ENCODE measurements at places on chromosomes 5 and 9. TPM values are rescaled to one million over a fixed set of nuclear protein-coding genes. Genes with fewer than 3 reads are reported as not detected.

DNA sequence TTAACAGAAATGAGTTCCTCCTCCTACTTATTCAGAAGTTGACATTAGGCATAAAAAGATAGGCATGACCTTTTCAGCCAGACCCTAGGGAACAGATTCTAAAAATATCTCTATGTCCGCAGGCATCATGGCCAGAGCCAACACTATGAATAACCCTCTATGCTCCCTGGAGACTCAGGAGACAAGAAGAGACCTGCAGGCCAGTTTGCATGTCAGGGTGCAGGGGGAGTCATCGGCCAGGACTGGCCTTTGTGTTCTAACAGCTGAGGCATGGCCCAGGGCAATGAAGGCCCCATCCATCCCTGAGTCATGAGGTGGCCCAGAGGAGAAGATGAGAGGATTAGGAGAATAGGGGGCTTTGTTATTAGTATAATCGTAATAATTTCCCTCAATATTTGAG lies 93.8 kb downstream of the TMEM215 start:
- no peaks in the 10 kb centered on the region for H3K36me3 ChIP-seq
- no peaks in the 10 kb centered on the region for H3K4me1 ChIP-seq
- no peak overlapping the region for H3K27ac ChIP-seq
- H3K4me3 ChIP-seq, result no peak overlapping the region

The ANKRD31 gene
- 0.30 TPM for polyA plus RNA-seq

The FOXD4L6 gene
- not detected for polyA plus RNA-seq

- H3K4me3 ChIP-seq, result no peak overlapping the region
- no peak for DNase-seq
- no peaks in the 10 kb centered on the region for H3K36me3 ChIP-seq
- no peak overlapping the region for H3K27ac ChIP-seq
- no peaks in the 10 kb centered on the region for H3K27me3 ChIP-seq
- no peaks in the 10 kb centered on the region for H3K4me1 ChIP-seq
Observed at GRCh38 chr5:157721159-157721558, 10.1 kb upstream of the THG1L start.

DNA sequence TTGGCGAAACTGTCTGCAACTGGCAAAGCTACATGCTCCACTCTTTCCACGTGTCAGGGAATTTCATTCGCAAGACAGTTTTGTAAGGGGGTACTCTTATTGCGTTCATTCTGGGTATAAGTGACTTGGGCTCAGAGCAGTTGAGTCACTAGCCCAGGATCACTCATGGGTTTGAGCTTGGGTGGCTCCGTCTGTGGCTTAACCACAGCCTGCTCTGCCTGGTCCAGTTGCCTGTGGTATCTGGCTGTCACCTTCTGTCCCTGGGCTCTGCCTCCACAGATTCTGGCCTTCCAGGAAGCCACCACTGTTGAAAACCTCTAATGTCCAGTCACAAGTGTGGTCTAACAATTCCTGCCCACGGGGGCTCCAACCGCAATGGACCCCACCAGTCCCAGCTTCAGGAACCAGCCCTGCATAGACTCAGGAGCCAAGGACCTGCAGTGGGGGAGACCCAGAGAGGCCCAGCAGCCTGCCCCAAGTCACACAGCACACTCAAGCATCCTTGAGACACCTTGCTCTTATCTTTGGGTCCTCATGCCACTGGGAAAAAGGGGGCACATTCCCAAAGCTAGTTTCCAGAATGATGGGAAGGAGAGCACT lies 10.4 kb downstream of the KIF12 start:
- H3K4me1 ChIP-seq, result no peaks in the 10 kb centered on the region
- H3K27ac ChIP-seq, result no peak overlapping the region
- no peak overlapping the region for H3K4me3 ChIP-seq
- no peaks in the 10 kb centered on the region for H3K36me3 ChIP-seq
- no peak for DNase-seq
- H3K27me3 ChIP-seq, result no peaks in the 10 kb centered on the region

GRCh38 chr9:7980041-7980440 lies 180.5 kb upstream of the DMAC1 start:
- no peak overlapping the region for H3K4me3 ChIP-seq
- no peaks in the 10 kb centered on the region for H3K36me3 ChIP-seq
- H3K27me3 ChIP-seq, result no peaks in the 10 kb centered on the region
- peaks cover 22% of the 10 kb centered on the region for H3K4me1 ChIP-seq
- no peak overlapping the region for H3K27ac ChIP-seq
- no peak for DNase-seq

- no peaks in the 10 kb centered on the region for H3K36me3 ChIP-seq
- H3K27me3 ChIP-seq, result no peaks in the 10 kb centered on the region
- no peak overlapping the region for H3K27ac ChIP-seq
- H3K4me1 ChIP-seq, result no peaks in the 10 kb centered on the region
- DNase-seq, result no peak
Observed at GRCh38 chr9:109510506-109510905, 12.4 kb upstream of the PTPN3 start.

DNA sequence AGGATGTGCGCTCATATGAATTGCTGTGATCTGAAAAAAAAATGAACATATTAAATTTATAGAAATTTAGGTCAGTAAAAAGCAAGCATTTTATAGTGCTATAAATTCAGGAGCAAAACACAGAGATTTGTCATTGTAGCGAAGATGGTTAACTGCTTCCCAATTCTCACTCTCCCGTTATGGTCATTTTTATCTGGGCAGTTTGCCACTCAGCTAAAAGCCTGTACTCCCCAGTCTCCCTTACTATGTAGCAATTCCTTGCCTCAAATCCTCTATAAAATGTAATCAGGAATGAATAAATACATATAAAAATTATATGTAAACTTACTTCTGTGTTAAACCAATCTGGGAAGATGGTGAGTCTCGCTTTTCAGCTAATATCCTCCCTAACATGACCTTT lies 471.5 kb downstream of the HINT1 start:
- no peak overlapping the region for H3K27ac ChIP-seq
- H3K4me3 ChIP-seq, result no peak overlapping the region
- no peak for DNase-seq
- no peaks in the 10 kb centered on the region for H3K4me1 ChIP-seq
- H3K36me3 ChIP-seq, result no peaks in the 10 kb centered on the region

The SHOC1 gene
- polyA plus RNA-seq, result 0.21 TPM

- peak; percentile 8 for DNase-seq
- H3K27me3 ChIP-seq, result no peaks in the 10 kb centered on the region
- H3K27ac ChIP-seq, result no peak overlapping the region
- H3K4me1 ChIP-seq, result no peaks in the 10 kb centered on the region
- no peak overlapping the region for H3K4me3 ChIP-seq
- H3K36me3 ChIP-seq, result no peaks in the 10 kb centered on the region
Observed at GRCh38 chr9:12368569-12368968, 324.6 kb upstream of the TYRP1 start.

DNA sequence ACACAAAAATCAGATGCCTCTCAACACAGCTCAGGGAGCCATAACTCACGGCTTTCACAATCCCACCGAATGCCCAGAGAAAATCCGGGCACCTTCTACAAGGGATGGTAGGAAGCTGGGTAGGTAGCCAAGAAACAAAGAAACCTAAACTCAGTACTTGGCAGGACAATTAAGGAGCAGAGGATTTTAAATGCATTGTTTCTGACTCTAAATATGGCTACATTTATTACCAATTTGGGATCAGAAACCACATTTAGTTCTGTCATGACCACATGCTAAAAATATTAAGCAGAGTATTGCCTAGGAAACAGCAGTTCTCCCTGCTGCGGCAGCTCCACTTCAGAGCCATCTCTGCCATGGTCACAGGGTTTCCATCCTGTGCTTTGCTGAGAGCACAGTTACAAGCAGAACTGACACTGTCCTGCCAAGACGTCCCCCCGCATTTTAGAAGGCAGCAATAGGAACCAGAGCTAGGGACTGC lies 57.5 kb downstream of the SIL1 start:
- H3K4me3 ChIP-seq, result no peak overlapping the region
- H3K4me1 ChIP-seq, result no peaks in the 10 kb centered on the region
- H3K27me3 ChIP-seq, result no peaks in the 10 kb centered on the region
- H3K27ac ChIP-seq, result no peak overlapping the region

DNA sequence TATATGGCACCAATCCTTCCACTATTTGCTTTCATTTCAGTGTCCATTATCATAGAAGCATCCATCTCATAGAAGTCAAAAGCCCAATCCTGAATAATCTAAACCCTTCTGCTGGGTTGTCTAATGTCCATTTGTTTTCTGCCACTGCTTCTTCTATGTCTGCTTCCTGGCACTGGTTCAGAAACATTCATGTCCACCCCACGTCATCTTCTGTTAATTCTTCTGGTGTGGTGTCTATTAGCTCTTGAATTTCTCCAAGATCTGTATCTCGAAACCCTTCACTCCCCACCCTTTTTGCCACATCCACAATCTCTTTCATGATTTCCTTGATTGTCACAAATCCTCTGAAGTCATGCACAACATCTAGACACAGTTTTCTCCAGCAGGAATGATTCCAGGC lies 23.2 kb upstream of the GOLGA1 start:
- no peaks in the 10 kb centered on the region for H3K4me1 ChIP-seq
- H3K4me3 ChIP-seq, result no peak overlapping the region
- no peaks in the 10 kb centered on the region for H3K36me3 ChIP-seq
- no peak overlapping the region for H3K27ac ChIP-seq

The PCDHB7 gene
- 0.48 TPM for polyA plus RNA-seq

The FBXO38 gene
- 13.3 TPM for polyA plus RNA-seq

DNA sequence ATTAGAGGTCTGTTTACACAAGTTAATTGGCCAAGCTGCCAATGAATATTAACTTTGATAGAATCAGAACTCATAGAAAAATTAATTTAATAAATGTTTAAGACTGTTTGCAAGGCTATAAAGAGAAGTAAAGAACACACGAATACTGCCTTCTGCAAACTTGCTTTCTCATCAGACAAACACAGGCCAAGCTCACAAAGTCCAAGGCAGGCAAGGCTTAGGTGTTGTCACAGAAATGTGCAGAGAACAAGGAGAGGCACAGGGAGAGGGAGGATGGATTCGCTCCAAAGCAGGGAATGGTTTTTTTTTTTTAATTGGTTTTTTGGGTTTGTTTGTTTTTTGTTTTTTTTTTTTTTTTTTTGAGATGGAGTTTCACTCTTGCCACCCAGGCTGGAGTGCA lies 43.4 kb downstream of the RETREG1 start:
- DNase-seq, result no peak
- no peaks in the 10 kb centered on the region for H3K36me3 ChIP-seq
- no peak overlapping the region for H3K27ac ChIP-seq
- no peak overlapping the region for H3K4me3 ChIP-seq
- no peaks in the 10 kb centered on the region for H3K27me3 ChIP-seq

The MRPS30 gene
- 86.1 TPM for polyA plus RNA-seq

DNA sequence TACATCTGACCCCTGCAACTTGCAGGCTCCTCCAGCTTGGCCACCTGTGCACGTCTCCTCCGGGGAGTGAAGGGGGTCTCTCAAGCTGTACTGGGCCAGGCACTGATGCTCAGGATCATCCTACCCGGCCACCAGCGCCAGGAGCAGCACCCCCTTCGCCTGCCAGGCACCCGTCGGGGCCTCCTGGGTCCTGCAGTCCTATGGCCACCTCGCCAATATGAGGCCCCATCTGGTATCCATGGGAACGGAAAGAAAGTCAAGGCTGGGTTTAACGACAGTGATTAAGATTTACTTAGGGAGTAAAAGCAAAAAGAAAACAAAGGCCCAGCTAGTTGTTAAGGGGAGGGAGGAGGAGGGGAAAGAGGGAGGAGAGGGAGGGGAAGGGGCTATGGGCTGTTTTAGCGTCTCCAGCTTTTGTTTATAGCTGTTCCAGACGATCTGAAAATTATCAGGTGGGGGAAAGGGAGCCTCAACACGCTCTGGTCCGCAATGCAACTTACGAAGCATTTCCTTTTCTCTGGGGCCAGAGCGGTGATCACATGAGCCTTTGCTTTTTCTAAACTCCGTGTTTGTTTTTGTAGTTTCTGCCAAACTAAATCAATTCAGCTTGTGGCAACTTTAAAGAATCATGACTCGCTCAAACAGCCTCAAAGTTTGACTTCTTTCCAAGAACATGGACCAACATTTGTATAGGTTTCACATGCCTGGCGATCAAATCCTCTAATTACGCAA lies 132.4 kb downstream of the ROR2 start:
- peak overlapping the region; percentile 20 for H3K4me3 ChIP-seq
- H3K4me1 ChIP-seq, result peaks cover 9% of the 10 kb centered on the region
- H3K36me3 ChIP-seq, result no peaks in the 10 kb centered on the region
- H3K27ac ChIP-seq, result no peak overlapping the region
- DNase-seq, result peak; percentile 79

GRCh38 chr5:5116956-5117355 lies 23.2 kb upstream of the ADAMTS16 start:
- no peak overlapping the region for H3K4me3 ChIP-seq
- H3K27ac ChIP-seq, result no peak overlapping the region
- H3K4me1 ChIP-seq, result no peaks in the 10 kb centered on the region
- H3K36me3 ChIP-seq, result no peaks in the 10 kb centered on the region
- no peaks in the 10 kb centered on the region for H3K27me3 ChIP-seq
- no peak for DNase-seq

DNA sequence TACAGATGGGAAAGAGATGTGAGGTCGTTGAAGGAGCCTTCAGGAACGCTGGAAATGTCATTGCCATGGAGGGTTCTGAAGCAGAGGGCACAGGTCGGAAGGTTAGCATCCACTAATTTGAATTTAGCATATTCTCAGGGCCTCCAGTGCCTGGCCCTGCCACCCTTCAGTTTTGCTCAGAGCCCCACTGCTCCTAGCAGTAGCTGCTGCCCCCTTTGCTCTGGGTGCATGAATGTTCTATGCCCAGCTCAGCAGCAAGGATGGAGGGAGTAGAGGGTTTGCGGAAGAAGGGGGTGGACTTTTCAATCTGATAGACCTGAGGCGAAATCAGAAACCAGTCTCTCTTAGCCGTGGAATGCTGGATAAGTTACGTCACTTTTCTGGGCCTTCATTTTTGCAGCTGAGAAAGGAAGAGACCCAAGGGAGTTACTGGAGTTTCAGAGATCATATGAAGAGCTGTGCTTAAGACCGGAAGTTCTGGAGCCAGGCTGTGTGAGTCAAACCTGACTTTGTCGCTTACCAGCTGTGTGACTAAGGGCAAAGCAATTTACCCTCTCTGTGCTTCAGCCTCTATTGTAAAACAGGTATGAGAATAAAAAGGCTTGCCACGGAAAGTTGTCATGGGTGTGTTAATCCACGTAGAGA lies 133.2 kb upstream of the PANK3 start:
- H3K4me1 ChIP-seq, result peaks cover 11% of the 10 kb centered on the region
- H3K4me3 ChIP-seq, result no peak overlapping the region
- no peaks in the 10 kb centered on the region for H3K36me3 ChIP-seq

- peak; percentile 51 for DNase-seq
- no peaks in the 10 kb centered on the region for H3K27me3 ChIP-seq
- H3K4me1 ChIP-seq, result peaks cover 22% of the 10 kb centered on the region
- peak overlapping the region; percentile 41 for H3K27ac ChIP-seq
- no peak overlapping the region for H3K4me3 ChIP-seq
Observed at GRCh38 chr5:122182491-122182921, 53.2 kb downstream of the ZNF474 start.

The LYSMD3 gene
- polyA plus RNA-seq, result 10.7 TPM

DNA sequence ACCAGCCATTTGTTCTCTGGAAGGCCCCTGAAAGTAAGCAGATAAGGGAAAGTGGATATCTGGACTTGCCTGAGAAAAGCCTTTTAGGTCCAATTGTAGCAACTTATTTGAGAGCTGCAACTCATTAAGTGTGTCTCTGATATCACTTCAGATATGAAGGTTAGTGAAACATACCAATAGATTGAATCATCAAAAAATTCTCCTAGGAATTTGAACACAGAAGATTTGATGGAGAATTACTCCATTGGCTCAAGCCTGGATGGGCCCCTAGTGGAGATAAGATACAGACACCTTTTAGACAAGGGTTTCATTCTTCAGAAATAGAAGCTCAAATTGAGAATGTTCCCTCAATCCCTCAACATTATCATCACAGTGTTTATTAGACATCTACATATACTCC lies 356.7 kb downstream of the NDUFS4 start:
- no peak overlapping the region for H3K4me3 ChIP-seq
- peak; percentile 18 for DNase-seq
- H3K27ac ChIP-seq, result no peak overlapping the region

All from GM23338 (cell line).